ENCODE measurements at places on chromosomes 12 and 14.

GRCh38 chr12:106760184-106760531, 14.3 kb upstream of the RIC8B start:
- no peak for DNase-seq

GRCh38 chr12:65084579-65084978, 36.5 kb downstream of the WIF1 start:
- DNase-seq, result no peak

GRCh38 chr12:121839993-121840761, 18.5 kb downstream of the HPD start:
- DNase-seq, result no peak

DNA sequence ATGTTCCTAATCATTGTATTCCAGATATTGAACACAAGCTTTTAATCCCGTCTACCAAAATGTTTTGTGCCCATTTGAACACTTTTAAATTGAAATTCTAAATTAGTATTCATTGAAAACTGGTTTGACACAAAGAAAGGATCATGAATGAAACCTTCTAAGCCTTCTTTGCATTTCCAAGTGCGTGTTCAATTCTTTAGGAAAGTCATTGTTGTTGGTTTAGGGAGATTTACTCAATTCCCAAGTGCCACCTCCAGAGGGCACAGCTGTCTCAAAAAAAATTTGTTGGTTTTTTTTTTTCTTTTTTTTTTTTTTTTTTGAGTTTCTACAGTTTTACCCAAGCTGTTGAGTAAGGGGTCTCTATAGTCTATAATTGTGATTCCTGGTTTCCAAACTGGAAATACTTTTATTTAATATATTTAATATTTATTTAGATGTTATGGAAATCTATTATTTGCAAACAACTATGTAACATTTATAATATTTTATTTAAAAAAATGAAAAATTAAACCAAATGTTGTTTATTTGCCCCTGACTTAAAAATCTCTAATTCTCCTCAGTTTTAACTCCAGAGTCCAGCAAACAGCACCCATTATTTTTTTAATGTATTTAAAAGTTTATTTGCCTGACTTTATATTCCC, 79.9 kb downstream of the NEDD1 start:
- no peak for DNase-seq

- DNase-seq, result no peak
Measured at GRCh38 chr12:90520002-90520734, 434.8 kb downstream of the CCER1 start.

DNA sequence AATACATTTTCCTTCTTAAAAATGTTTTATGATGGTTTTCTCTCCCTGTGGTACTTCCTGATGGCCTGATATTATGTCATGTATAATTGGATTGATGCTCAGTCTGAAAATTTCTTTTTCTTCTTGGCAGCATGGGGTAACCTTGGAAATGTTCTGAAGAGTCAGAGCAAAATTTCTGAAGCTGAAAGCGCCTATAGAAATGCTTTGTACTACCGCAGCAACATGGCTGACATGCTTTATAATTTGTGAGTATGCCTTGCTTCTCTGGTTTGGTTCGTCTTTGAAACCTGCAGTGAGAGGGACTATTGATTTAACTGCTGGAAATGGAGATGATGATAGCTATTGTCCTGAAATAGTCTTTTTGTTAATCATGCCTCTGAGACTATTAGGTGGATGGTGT, 243.6 kb downstream of the TMTC2 start:
- DNase-seq, result no peak

DNA sequence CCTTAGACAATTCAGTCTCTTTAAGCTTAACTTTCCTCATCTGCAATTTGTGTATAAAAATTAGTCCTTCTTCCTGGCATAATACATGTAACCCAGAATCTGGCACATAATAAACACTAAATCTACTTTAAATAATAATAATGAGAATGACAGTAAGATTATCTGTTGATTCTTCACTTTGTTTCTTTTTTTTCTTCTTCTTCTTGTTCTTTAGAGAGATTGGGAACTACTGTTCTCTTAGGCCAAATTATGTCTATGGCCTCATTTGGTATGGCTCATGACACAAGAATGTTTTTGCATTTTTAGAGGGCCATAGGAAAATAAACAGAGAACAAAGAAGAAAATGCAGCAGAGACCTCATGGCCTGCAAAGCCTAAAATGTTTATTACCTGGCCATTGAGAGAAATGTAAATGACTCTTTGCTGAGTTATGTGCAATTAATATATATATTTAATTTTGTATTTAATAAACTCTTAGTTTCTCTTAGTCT, 275.8 kb downstream of the SLC6A15 start:
- no peak for DNase-seq

- DNase-seq, result peak; percentile 82
Measured at GRCh38 chr12:55830601-55831446, 1.4 kb upstream of the DNAJC14 start.

- peak; percentile 78 for DNase-seq
Measured at GRCh38 chr12:120091371-120092090, 25.0 kb downstream of the RAB35 start.

DNA sequence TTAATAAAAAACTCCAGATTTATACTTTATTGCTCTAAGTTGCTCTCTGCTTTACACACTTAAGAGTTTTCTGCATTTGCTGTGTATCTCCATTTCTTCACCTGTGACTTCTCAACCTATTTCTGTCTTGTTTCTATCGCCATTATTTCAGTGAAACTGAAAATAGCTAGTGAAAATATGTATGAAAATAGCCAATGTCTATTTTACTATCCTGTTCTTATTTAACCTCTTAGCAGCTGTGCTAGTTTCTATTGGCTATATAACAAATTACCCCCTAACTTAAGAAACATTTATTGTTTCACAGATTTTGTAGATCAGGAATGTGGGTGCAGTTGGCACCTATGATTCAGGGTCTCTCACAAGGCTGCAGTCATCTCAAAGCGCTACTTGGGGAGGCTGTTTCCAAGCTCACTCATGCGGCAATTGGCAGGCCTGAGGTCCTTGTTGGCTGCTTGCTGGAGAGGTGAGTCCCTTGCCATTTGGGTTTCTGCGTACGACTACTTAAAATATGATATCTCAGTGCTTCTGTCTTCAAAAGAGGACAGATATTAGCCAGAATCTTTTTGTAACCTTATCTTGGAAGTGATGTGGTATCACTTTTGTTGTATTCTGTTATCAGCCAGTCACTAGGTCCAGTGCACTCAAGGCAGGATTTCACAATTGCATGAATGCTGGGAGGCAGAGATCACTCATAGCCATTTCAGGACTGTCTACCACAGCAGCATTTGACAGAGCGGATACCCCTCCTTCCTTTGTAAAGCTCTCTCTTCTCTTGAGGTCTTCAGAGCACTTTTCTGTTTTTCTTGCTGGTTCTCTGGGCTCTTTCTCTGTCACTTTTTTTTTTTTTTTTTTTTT, 7.2 kb downstream of the ERC1 start:
- no peak for DNase-seq

DNA sequence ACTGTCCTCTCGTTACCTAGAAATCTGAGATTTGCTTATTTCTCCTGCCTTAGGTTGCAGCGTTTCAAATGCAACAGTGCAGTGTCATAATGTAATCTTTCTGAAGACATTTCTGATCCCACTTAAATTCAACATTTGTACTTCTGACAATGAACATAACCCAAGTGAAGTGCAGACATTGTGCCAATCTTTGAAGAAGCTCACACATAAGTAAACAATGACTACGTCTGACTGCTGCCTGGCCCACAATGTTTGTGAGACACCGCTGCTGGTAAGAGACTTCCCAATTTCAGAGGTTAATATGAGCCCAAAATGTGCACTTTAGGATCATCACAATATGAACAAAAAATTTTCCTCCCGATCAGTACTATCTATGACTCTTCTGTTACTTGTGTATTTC, 84.6 kb upstream of the BCL2L14 start:
- no peak for DNase-seq

DNA sequence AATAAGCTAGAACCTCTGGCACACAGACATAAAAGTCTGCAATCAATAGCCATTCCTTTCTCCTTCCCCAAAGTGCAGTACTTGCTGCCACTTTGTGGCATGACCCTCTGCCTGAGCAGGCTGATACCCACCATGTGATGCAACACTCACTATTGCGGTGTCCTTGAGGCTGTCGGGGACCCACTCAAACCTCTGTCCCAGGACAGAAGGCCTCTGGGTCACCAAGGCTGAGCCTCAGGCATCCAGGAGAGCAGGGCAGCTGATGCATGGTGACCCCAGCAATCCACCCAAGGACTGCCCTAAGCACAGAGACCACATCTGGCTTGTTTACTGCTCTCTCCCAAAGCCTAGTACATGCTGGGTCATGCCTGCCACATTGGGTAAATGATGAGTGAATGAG, 114.2 kb downstream of the DPF3 start:
- DNase-seq, result no peak

- DNase-seq, result no peak
Measured at GRCh38 chr12:58479401-58479800, 440.9 kb downstream of the LRIG3 start.

GRCh38 chr12:14307004-14307403, 58.5 kb upstream of the ATF7IP start:
- DNase-seq, result no peak

DNA sequence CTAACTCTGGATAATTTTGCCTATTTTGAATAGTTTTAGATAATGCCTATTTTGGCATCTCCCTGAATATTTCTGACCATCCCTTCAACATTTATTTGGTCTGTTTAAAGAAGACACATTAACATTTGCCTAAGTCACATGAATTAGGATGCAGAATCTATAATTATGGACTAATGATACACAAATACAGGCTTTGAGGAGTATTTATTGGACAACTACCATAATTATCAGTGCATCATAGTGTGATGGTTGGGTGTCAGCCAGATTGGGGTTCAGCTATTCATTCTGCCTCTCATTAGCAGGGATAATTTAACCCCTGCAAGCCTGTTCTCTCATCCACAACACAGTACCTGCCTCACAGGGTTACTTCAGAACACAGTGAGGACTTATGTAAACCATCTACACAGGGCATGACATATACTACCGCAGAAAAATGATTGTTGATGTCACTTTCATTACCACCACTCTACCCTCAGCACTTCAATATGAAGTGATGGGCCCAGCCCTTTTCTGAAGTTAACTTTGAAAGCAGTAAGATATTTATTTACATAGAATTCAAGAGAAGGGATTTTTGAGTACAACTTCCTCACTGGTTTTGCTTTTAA, 14.4 kb downstream of the PRKCH start:
- DNase-seq, result no peak

DNA sequence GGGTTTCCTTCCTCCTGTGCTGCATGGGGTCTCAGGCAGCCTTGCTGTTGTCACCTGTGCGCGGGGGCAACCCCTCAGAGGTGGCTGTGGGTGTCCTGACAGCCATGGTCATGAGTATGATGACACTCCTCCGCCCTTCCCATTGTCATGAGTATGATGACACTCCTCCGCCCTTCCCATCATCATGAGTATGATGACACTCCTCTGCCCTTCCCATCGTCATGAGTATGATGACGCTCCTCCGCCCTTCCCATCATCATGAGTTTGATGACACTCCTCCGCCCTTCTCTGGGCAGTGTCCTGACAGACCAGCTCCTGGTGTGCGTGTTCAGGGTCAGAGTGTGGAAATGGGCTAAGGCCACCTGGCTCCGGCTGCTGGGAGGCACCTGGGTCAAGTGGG, 40.0 kb downstream of the FBRSL1 start:
- DNase-seq, result no peak

GRCh38 chr14:103628684-103629502, at the start of gene KLC1:
TSS of gene KLC1 (plus strand) at chr14:103629211. CDS start at chr14:103654565, 25,354 bp downstream.
- DNase-seq, result peak; percentile 91

- no peak for DNase-seq
Measured at GRCh38 chr12:67483871-67484554, 164.5 kb upstream of the DYRK2 start.

DNA sequence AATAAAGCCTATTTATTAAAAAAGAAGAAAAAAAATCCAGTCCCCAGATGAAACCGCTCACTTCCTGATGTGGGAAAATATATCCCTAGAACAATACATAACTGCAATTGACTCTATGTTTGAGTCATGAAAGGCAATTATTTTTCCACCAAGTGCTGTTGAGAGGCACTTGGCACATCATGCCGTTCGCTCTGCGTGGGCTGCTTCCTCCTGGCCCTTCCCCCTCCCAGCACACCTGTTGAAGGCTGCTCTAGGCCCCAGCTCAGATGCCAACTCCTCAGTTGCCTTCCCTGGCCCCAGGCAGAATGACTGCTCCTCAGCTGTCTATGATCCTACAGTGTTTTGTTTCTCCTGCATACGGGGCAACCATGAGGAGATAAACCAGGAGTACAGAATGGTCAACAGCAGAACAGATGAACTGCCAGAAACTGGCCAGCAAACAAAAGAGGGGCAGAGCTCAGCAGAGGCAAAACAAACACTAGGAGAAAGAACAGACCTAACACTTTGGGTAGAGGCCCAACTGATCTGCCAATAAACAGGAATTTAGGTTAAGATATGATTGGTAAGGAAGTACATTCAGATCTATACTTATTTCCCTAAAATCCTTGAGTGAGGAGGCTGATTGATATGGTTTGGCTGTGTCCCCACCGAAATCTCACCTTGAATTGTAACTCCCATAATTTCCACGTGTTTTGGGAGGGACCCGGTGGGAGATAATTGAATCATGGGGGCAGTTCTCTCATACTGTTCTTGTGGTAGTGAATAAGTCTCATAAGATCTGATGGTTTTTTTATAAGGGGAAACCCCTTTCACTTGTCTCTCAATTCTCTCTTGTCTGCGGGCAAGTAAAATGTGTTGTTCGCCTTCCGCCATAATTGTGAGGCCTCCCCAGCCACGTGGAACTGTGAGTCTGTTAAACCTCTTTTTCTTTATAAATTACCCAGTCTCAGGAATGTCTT, 58.6 kb downstream of the SLC38A1 start:
- DNase-seq, result no peak

- peak; percentile 50 for DNase-seq
Measured at GRCh38 chr12:153080-153746, 60.7 kb downstream of the SLC6A12 start.

- no peak for DNase-seq
Measured at GRCh38 chr12:45435945-45436710, 220.2 kb downstream of the ANO6 start.

GRCh38 chr14:75981426-75982265, at the start of gene TGFB3:
TSS of gene TGFB3 (minus strand) at chr14:75981995. CDS start at chr14:75980893, 1,102 bp downstream.
- peak; percentile 34 for DNase-seq

GRCh38 chr14:92728759-92729364, 19.6 kb downstream of the LGMN start:
- DNase-seq, result no peak

GRCh38 chr12:105485921-105486320, 155.4 kb downstream of the C12orf75 start:
- no peak for DNase-seq

GRCh38 chr12:80064269-80064668, 35.1 kb upstream of the OTOGL start:
- no peak for DNase-seq

DNA sequence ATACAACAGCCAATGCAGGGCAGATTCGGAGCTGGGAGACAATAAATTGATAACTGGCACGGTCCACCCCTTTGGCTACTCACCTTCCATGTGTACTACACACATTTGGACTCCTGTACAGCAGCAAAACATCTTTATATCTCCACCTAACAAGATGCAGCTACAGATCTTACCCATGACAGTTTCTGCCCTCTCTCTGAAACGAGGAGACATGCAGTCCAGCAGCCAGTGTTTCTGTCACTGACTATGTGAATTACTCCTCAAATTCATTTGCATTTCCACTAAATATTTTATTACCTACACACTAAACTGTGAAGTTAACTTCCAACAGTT, 58.7 kb upstream of the BEGAIN start:
- no peak for DNase-seq
